ENCODE measurements at places on chromosomes 2 and 18.

DNA sequence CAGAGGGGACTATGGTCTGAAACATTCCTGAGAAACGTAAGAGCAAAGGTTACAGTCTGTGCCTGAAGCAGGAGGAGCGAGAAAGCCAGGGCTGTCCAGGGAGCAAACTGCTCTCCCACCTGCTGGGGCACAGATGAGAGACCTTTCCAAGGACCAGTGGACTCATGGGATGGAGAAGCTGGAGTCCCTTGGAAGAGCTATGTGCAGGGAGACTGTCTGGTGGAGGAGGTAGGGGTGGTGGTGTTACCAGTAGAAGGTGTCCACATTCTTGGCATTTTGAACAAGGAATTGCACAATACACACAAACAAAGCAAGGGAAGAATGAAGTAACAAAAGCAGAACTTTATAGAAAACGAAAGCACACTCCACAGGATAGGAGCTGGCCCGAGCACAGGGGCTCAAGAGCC lies 97.9 kb upstream of the CYRIA start:
- peak; percentile 62 for DNase-seq

DNA sequence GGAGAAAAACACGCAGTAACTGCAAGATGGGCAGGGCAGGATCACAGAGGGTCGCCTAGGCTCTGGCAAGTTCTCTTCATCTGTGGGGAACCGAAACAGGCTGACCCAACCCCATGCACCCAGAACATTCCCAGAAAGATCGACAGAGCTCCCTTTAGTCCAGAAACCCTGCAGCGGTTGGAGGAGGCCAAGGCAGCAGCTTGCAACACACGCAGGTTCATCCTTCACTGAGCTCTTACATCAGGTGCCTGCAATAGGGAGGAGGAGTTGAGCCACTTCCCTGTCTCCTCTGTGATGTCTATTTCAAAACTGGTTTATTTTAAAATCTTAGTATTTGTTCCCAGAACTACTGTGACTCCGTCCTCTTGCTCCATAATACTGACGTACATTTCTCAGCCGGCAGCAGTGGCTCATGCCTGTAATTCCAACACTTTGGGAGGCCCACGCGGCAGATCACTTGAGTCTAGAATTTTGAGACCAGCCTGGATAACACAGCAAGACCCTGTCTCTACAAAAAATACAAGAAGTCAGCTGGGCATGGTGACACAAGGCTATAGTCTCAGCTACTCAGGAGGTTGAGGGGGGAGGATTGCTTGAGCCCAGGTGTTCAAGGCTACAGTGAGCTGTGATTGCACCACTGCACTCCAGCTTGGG lies 11.5 kb upstream of the SLC11A1 start:
- DNase-seq = peak; percentile 97

DNA sequence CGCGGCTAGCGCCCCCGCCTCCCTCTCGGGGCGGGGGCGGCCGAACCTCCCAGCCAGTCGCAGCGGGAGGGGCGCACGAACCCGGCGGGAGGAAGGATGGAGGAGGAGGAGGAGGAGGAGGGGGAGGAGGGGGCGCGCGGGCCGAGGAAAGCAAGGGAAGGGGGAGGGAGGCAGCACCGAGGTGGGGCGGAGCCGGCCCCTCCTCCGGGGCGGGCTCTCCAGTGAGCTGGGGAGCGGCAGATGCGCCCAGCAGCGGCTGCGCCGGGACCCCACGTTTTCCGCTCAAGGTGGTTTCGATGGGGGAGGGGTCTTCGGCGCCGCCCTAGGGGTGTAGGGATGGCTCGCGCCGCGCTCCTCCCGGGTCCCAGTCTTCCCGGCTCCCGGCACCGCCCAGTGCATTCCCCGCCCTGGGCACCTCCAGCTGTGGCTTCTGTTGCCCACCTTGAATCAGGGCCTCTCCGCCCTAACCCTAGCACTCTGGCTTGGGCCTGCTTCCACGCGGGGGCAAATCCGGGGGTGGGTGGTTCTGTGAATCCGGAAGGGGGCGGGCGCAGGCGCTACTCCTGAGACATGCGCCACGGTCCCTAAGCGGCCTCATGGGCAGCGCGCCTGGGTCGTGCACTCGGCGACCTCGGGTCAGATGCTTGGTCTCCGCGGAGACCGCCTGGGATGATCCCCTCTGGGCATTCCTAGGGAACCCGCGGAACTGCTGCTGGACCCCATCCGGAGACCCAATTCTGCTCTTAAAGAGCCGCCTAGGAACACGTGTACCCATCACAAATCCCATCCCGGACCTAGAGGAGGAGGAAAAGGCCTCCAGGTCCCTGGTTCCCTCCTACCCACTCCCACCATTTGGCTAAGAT lies at the start of gene FBXO41:
Gene FBXO41 (minus strand): TSS at position 183 of the 863 bp plus-strand sequence. CDS start 14,848 bp downstream, outside the sequence.
- peak; percentile 58 for DNase-seq

GRCh38 chr2:15759385-15759784 lies 167.7 kb downstream of the DDX1 start:
- no peak for DNase-seq

DNA sequence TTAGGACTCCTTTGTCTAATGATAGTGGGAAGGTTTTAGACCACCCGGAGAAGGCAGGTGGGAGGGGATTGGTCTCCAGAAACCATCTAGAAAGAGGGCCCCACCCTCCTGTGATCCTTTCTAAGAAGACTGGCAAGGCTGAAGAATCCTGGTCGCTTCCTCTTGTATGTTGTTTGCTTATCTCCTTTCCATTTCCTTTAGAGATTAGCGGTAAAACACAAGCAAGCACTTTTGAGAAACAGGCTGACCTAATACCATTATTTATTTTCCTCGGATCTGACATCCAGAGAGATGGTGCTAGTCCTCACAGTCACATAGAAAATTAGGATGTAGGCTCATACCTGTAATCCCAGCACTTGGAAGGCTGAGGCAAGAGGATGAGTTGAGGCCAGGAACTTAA lies 45.2 kb upstream of the SPRED2 start:
- DNase-seq = no peak
